Stimulated activated CD4-positive, alpha-beta T cell treated with anti-CD3 and anti-CD28 coated beads, Interleukin-1b, Interleukin-23, amount 100 ng/mL, for 1 hour (primary cell): ENCODE measurements at places on chromosomes 3 and 15.

GRCh38 chr3:53750253-53751210 lies 95.7 kb downstream of the CHDH start:
- no peak for DNase-seq

GRCh38 chr3:97970956-97971620 lies 1.1 kb downstream of the RIOX2 start:
- DNase-seq: no peak

DNA sequence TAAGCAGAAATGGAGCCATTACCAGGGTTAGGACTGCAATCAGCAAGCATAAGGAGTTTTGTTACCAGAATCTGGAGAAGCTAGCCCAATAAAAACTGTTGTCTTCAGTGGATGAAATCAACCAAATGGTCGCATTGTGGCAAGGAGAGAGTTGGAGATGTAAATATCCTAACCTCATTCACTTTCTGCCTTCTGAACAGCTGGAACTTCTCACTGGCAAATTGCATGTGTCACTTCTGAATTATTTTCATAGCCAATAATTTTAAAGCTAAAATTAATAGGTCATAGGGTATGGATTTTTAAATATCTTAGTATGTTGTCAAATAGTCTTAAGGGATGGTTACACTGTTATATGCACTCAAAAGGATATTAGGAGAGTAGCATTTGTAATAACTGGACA lies 121.6 kb downstream of the SUCNR1 start:
- no peak for DNase-seq

DNA sequence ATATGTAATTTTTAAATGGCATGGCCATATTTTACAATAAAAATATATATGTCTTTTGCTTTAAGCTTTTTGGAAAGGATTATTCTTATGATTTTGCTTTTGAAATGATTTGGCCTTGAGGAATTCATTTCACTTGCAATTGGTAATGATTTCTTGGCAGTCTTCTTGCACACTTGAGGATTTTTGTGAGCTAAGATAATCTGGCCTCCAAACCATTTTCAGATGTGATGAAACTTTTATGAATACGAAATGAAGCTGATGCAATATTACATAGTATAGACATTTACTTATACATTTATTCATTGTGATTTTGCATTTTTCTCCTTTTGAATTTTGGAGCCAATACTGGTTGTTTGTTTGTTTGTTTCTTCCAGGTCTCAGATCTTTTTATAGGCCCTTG lies 6.4 kb upstream of the SH2D7 start:
- DNase-seq: no peak

- DNase-seq: no peak
Measured at GRCh38 chr3:112751061-112751460, 95.6 kb downstream of the CD200R1L start.

- no peak for DNase-seq
Measured at GRCh38 chr3:188197388-188197847, 43.5 kb downstream of the LPP start.

DNA sequence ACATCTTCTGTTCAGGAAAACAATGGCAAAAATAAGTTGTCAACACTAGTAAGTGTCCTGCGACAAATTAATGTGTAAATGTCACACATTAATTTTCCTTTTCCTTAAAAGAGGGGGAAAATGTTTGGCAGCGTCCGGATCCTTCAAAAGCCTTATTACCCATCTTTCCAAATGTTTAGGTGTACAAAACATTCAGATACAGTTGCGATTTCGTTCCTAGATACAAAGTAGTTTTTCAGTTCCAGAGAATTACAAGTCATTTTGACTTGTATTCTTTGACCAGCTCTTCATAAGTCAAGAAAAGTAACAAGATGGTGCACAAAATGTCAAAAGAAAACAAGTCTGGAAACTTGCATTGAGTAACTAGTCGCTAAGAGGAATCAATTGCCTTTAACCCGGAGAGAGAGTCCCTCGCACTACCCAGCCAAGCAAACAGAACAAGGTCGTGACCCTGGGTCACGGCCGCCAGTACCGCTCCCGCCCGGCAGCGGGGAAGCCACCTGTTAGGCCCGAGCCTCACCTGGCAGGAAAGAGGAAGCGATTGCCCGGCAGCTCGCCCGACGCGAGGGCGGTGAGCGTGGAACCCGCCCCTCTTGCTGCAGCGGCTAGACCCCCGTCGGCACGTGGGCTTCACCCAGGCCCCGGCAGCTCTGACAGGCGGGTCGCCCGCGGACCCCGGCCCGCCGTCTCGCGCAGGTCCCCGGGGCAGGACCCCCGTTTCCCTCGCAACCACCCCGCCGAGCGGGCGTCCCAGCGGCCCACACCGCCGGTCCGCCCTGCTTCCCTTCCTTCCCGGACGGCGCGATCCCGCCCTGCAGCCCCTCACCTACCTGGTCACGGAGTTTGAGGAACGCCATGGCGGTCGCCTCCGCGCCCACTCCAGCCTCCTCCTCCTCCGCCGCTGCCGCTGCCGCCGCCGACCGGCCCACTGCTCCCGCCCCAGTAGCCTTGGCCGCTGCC lies 61.0 kb upstream of the ANKRD28 start:
- no peak for DNase-seq

- DNase-seq: no peak
Measured at GRCh38 chr3:22216601-22217000, 465.6 kb upstream of the ZNF385D start.

DNA sequence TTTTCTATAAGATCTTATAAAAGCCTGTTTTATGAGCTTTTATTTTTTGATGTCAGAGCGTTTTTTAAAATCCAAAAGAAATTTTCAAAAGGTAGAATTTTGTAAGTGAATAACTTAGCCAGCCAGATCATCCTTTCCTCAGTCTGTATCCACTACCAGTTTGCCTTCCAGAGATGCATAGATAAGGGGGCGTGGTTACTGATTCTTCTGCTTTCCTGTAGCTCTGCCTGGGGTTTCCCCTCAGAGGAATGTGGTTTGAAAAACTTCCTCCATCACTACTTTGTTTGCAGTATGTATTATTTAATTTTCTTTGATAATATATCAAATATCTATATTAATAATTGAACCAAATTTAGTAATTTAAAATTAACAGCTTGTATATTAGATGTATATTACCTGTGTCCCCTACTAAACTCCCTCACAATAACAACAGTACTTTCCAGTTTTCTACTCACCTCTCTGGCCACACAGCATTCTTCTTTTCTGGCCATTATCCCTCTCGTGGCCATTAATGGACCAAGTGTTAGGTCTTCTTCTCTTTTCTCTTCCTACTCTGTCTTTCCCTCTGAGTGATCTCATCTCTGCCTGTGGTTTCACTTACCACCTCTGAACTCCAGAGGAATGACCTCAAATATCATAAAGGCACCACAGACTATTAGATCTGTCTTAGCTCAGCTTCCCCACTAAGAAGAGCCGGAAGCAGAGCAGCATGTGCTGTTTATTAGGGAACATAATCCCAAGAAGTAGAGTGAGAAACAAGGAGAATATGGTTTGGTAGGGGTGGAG lies 239.7 kb downstream of the UBE2E2 start:
- no peak for DNase-seq

DNA sequence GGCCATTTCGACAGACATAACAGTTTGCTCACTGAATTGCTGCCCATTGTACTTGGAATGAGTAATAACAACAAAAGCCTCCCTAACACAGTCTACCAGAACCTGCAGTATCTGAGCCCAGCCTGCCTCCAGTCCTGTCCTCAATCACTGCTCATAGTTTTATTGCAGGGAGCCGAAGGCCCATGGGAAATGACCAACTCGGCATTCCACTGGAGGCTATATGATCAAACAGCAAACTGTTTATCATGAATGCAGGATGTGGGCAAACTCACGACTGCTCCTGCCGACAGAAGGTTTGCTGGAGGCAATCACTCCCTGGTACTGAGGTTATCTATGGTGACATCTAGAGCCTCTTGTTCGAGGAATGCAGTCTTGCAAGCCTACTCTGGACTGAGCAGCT lies 46.3 kb downstream of the LSM3 start:
- DNase-seq: no peak
